ENCODE measurements at places on chromosomes 6 and 20.

DNA sequence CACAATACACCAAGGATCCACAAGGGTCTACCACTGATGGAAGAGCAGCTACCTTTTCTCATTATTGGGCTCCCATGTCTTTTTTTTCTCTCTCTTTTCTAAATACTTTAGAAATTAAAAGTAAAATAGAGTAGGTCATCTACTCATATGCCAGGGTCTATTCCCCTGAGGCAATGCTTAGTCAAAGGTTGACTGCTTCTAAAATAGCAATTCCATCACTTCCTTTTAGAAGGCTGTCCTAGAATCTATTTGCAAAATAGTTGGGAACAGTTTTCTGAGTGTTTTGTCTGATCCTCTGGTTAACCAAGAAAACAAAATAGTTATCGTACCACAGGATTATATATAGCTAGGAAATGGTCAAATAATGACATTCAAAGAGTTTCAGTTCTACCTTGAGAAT lies 174.1 kb downstream of the COL21A1 start:
- DNase-seq, result no peak

DNA sequence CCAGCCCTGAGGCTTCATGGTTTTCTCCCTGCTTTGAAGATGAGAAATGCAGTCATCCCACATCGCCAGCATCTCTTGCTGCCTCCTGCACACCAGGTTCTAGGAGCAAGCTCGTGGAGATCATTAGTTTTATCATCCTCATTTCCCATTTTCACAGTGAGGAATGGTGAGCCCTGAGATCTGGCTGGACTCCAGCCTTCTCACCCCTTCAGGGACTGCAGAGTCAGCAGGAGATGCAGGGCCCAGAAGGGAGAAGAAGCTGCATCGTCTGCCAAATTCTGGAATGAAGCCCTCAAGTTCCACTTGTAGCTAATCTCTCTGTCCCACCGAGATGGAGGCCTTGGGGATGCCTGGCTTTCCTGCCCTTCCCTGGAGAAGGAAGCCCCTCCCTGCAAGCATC lies 216.8 kb downstream of the TAF4 start:
- DNase-seq, result no peak

GRCh38 chr20:39259808-39260207 lies 297.7 kb downstream of the DHX35 start:
- no peak for DNase-seq

DNA sequence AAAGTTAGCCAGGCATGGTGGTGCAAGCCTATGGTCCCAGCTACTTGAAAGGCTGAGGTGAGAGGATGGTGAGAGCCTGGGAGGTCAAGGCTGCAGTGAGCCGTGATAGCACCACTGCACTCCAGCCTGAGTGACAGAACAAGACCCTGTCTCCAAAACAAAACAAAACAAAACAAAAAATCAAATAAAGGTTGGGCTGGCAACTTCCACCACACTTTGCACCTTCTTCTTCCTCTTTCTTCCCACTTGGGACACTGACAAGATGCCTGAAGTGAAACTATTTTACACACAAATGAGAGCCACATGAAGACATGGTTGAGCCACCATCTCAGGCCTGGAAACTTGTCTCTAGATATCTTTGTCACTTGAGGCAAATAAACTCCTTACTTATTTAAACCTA lies 53.8 kb upstream of the CCDC28A start:
- no peak for DNase-seq

DNA sequence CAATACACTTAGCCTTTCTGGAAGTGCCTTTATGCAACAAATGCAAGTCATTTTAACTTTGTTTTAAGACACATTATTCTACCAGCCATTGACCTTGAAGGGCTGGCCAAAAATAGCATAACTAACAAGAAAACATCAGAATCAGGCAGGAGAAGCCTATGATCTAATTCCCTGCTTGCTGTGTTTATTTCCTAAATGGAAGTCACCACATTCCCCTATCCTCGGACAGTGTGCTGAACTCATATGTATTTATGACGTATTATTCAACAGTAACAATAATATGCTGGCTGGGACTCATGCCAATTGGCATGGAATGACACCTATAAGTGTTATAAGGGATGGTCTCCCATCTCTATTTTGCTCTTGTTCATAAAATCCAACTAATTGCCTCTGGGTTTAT lies 140.7 kb downstream of the MAP3K7 start:
- no peak for DNase-seq

DNA sequence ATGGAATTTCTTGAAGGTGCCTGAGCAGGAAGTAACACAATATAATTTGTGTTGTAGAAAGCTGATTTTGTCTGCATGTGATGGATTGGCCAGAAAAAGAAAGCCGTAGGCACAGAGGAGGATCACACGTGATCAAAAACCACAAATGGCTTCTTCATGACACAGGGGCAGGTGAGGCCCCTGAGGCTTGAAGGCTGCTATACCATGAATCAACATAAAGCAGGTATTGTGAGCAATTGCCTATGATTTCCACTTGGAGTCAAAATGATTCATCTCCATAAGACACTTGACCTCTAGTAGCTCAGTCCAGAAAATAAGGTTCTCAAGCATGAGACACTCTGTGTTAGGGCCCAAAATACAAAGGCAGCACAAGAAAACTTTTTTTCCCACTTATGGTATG lies 42.4 kb upstream of the EYA4 start:
- DNase-seq, result no peak

DNA sequence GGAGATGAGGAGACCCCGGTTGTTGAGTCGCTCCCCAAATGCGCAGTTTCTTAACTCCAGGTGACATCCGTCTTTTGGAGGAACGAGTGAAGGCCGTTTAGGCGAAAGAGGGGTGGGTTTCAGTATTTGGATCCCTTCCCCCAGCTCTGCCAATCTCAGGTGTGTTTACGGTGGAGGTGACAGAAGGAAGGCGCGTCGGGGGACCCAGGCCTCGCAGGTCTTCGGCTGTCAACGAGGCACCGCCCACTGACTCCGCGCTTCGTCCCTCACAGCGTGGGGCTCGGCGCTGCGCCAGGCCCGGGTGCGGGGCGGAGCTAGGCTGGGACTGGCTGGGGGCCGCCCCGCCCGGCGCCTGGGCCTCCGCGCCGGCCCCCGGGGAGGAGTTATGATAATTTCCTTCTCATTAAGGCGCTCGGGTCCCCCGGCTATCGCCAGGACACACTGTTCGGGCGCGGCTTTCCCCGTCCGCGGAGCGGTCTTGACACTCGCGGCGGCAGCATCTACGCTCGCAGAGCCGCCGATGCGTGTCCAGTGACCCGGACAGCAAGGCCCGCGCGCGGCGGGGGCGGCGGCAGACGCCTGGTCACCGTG lies at the start of gene TFAP2C:
TSS of gene TFAP2C (plus strand) at position 434 of the 591 bp plus-strand sequence. CDS start 239 bp downstream, outside the sequence.
- no peak for DNase-seq

DNA sequence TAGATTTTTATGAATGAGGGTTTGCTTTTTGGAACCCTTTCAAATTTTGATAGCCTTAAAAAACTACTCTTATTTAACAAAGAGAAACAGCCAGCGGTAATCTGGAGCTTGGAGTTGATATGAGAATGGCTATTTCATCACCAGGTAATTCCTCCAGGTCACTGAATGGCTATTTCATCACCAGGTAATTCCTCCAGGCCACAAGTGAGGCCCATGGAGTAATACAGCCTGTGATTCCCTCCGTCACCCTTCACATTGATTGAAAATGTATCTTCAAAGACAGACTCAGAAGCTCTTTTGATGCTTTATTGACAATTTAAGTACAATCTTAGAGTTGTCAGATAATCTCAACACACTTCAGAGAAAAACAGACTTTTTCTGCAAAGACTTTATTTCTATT lies 73.3 kb upstream of the AGPAT4 start:
- DNase-seq, result no peak

GRCh38 chr20:49276161-49276960 lies 1.5 kb downstream of the ZNFX1 start:
- no peak for DNase-seq

DNA sequence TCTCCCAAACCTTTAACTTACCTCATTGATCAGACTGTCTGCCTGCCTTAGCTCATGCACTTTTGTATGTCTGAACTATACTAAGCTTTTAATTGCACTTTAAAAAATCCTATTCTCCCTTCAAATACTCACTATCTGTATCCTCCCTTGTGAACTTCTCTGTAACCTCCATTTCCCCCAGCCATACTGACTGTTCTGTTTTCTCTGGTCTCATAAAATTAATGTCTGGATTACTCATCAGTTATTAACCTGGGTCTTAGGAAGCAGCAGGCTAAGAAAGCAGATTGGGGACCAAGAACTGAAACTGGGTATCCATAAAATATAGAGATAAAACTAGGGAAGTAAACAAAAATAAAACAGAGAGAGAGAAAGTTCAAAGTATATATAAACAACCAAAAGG lies 469.3 kb upstream of the MAN1A1 start:
- no peak for DNase-seq

DNA sequence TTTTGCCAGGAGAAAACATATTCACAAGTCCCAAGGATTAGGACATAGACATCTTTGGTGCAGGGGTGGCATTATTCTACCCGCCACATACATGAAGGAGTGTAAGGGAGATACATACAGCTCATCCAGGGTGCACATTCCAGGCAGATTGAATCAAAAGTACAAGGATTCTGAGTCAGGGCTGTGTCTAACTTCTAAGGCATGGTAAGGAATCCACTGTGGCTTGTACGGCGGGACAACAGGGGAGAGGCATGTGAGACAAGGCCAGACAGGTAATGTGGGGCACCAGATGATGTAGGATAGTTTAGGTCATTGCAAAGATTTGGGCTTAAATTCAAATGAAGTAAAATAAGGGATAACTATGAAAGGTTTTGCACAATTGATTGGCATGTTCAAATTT lies 780.9 kb downstream of the C6orf118 start:
- no peak for DNase-seq

GRCh38 chr6:4023240-4023639 lies 55.7 kb downstream of the FAM217A start:
- DNase-seq, result no peak

DNA sequence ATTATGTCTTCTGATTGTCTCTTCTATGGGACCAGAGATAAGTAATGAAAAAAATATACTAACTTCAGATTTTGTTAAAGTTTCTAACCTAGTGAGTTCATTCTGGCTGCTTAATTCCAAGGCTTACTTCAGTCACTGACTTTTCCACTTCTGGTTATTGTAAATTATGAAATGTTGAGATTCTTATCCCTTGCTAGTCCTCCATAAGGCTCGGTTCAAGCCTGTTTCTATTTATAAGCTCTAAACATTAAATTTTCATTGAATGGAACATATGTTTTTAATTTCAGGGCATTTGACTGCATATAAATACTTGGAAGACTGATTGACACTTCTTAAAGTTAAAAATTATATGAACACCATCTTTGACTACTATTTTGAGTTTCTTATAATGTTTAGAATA lies 23.6 kb upstream of the NKAIN2 start:
- DNase-seq, result no peak

DNA sequence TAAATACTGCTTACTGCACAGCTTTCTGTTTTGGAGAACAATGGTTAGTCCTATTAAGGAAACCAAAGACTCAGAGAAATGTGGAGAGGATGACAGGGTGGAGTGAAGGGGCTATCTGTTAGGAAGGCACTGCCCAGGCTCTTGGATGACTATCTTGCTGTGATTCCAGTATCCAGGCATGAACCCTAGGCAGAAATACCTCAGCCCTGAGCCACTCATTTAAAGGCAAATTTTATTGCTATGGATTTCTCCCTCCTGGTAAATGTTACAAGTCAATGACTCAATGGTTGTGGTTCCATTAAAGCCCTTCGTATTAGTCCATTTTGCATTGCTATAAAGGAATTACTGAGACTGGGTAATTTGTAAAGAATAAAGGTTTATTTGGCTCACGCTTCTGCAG lies 25.9 kb downstream of the ADGRF4 start:
- no peak for DNase-seq

DNA sequence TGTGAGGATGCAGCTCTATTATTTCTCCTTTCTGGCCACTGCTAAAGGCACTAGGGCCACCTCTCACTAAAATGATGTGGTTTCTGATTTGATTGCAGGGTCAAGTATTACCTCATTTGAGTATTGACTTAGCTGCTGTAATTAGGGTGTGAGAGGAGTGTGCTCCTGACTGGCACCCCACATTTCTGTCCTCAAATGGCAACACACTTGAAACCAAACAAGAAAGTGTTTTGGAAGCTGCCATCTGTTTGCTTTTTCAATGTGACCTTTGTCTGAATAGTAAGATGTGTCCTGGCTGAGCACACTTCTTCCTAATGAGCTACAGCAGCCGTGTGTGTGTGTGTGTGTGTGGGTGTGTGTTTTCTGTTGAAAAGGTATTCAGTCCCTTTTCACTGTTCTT lies 62.8 kb upstream of the SCP2D1 start:
- DNase-seq, result no peak

- DNase-seq, result no peak
Measured at GRCh38 chr6:160398674-160399271, 50.6 kb downstream of the SLC22A3 start.

GRCh38 chr6:45689926-45690615 lies 312.3 kb upstream of the SUPT3H start:
- DNase-seq, result no peak

GRCh38 chr6:163232015-163232523 lies 182.4 kb upstream of the QKI start:
- no peak for DNase-seq

DNA sequence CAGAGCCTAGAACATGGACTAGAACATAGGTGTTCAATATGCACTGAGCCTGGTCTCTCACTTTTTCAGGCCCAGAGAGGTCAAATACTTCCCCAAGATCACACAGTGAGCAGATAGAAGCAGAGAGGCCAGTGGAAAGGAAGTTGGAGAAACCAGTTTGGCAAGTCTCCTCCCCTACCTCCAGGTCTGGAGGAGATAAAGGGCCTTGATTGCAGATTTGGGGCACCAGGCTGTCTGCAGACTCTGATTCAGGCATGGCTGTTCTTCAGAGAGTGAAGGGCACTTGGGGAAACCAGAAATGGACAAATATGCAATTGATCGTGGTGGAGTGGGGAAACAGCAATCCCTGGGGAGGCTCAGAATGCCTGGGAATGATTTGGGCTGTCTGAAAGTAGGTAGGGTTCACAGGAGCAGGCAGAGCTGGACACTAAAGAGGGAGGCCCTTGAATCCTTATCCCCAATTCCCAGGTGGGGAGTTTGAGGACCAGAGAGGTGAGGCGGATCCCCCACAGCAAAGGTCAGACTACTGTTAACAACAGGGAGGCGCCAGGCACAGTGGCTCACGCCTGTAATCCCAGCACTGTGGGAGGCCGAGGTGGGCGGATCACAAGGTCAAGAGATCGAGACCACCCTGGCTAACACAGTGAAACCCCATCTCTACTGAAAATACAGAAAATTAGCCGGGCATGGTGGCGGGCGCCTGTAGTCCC lies 2.3 kb downstream of the PEDS1 start:
- DNase-seq, result no peak

All from cerebellar nuclear complex (tissue), 1 donor.